ENCODE measurements at places on chromosomes 7 and 10.

DNA sequence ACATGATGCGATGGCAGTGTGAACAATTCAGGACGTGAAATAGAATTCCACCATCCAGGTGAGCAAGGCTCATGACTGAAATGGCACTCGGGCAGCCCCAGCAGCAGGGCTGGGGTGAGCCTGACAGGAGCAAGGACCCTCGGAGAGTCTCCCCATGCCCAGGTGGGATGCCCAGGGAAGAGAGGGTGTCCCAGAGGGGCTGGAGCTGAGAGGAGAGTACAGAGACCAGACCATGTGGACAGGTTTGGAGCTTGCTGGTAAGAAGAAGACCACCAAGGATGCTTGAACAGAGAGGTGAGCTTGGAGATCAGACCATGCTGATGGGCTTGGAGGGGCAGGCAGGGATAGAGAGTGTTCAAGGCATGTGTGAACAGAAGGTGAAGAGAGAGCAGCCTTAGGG, 83.3 kb downstream of the RAMP3 start:
- no peak for DNase-seq

DNA sequence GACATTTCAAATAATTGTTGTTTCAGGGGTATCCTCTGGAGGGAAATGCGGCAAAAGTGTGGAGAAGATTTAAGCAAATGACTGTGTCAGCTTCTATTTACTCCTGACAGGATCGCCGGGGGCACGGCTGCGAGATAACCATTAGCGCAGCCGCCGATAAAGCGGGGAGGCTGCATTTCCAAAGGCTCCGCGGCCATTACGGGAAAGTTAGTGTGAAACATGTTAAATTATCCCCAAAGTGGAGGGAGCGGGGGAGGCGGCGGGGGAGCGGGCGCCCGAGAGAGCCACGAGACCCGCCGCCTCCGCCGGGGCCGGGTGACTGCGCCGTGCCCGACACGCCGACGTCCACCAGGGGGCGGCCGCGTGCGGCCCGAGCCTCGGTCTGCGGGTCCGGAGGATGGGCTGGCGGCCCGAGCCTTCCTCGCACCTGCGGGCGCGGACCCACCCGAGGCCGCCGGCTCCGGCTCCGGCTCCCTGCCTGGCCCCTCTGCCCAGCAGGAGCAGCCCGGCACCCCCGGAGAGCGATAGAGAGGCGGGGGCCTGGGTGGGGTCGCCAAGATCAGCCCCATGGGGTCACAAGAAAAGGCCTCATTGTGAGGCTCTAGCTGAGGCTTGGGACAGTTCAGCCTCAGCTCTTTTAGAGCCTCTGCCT, 74.4 kb upstream of the PAX2 start:
- no peak for DNase-seq

- DNase-seq, result peak; percentile 21
Observed at GRCh38 chr7:141754939-141755338, 9.0 kb upstream of the TAS2R3 start.

DNA sequence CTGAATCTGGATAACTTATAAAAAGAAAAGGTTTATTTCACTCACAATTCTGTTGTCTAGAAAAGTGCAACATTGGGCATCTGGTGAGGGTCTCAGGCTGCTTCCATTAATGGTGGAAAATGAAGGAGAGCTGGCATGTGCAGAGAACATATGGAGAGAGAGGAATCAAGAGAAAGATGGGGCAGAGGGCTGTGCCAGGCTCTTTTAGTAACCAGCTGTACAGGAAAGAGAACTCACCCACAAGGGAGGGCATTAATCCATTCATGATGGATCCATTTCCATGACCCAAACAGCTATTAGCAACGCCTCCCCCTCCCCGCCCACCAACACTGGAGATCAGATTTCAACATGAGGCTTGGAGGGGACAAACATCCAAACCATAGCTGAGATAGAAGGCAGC, 61.7 kb upstream of the LYZL1 start:
- no peak for DNase-seq

GRCh38 chr10:113071446-113071845, 121.4 kb downstream of the TCF7L2 start:
- DNase-seq, result no peak

- DNase-seq, result no peak
Observed at GRCh38 chr7:52771177-52771576, 264.3 kb upstream of the POM121L12 start.

DNA sequence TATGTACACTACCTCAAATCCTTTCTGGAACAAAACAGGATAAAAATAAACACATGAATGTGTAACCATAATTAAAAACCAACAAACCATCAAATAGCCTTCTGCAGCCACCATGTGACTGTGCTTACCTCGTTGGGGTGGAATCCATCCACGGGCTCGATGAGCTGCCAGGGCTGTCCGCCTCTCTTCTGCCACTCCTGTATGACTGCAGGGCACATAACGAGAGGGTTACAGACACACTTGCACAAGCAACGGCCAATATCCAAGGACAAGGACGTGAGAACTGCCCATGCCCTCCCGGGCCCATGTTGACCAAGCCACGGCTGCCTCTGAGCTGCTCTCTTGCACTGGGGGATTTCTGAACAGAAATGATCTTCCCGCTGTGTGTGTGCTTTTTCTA, 132.2 kb downstream of the ANLN start:
- DNase-seq, result no peak

- DNase-seq, result no peak
Observed at GRCh38 chr10:45586028-45586824, 86.3 kb downstream of the ZFAND4 start.

- no peak for DNase-seq
Observed at GRCh38 chr10:80454513-80455460, 677 bp downstream of the TSPAN14 start.

DNA sequence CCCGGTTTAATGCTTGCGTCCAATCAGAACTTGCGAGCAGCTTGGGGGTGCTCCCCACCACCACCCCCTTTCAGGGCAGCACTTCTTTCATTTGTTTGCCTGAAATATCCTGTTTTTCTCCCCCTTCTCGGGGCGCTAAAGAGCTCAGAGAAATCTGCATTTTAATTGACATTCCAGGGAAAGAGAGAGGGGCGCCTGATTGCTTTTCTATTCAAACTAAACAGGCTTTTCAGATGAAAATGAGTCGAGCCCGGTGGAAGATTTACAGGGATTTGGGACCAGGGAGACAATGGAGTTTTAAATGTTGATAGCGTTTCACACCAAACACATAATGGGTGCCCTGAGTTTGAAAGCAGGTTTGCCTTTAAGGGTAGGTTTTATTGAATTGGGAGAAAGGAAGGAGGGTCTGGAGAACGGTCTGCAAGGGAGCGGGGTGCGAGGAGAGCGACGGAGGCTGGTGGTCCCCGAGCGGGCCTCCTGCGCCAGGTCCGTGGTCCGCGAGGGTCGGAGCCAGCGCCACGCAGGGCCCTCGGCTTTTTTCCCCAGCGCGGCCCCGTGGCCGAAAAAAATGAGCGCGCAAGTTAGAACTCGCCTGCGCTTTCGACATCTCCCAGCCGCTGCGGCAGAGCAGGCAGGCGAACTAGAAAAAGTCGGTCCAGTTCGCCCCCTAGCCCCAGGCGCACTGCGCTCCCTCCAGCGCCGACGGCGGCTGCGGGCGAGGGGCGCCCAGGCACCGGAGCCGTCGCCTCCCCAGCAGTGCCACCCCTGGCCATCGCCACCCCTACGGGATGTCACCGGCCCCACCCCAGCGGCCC, 1.3 kb downstream of the FGFR2 start:
- no peak for DNase-seq

DNA sequence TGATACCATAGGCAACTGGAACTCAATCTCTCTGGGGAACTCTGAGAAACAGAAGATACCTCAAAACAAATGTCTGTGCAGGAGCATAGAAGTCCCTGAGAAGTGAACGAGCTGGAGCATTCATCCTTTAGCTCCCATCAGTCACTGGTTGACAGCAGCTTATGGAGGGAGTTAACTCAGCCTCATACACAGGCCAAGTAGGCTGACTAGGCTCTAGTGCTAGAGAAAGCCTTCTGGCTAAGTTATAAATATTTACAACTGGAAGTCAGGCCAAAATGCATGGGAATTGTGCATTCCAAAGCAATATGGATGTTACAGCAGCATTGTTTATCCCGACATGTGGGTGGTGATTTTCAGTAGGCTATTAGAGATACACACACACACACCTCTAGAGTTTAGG, 66.5 kb downstream of the ANK3 start:
- DNase-seq, result no peak

DNA sequence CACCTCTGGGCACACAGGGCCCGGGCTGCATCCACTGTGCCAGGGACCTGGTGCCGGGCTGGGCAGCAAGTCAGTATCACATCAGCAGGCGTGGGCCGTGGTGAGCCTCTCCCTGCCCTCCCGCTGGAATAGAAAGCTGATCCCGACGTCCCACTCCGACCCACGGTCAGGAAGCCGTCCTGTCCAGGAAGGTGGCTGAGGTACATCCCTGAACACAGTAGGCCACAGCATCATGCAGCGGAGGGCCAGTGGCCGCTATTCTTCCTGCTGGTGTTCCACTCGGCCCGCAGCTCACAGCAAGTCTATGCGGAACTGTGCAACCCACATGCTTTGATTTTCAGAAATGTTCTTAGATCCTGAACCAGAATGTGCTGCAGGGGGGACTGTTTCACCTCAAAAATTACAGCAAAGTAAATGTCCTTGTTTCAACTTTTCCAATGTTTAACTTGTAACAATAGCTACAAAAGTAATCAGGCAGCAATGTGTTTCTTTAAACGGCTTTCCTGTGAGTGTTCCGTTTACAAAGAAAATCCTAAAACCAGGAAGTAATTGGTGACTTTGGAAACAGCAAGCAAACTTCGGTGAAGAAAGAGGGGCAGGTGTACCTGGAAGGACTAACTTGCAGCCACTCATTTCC, 676 bp upstream of the GPR146 start:
- DNase-seq, result no peak

GRCh38 chr7:152465119-152465387, 29.2 kb upstream of the KMT2C start:
- no peak for DNase-seq

DNA sequence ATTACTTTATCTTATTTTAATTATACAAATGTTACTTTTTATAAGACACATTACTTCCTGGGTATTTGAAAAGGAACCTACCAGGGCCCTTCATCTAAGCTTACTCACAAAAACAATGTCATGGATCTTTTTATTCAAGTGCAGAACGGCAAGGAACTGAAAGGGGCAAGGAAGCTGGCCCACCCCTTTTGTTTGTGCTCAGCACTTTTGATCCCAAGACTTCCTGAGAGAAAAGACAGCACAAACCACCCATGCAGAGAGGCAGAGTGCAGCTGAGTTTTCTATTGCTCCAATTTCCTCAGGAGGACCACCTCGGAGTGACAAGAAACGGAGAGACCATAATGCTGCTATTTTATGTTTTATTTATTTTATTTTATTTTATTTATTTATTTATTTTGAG, 232.0 kb upstream of the NRP1 start:
- no peak for DNase-seq

DNA sequence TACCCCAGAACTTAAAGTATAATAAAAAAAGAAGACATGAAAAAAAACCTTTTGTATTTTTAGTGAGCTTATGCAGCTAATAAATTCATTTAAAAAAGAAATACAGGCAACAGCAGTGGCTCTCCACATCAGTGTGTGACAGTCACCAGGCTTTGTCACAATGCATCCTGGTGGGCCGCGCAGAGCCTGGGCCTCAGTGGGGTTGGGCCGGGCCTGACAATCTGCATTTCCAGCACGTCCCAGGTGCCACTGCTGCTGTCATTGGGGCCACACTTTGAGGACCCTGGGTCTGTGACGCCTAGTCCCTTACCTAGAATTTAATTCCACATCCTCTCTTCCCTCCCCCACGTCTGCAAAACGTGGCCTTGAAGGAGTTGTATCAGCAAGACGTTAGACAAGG, 284.5 kb downstream of the ADARB2 start:
- no peak for DNase-seq

DNA sequence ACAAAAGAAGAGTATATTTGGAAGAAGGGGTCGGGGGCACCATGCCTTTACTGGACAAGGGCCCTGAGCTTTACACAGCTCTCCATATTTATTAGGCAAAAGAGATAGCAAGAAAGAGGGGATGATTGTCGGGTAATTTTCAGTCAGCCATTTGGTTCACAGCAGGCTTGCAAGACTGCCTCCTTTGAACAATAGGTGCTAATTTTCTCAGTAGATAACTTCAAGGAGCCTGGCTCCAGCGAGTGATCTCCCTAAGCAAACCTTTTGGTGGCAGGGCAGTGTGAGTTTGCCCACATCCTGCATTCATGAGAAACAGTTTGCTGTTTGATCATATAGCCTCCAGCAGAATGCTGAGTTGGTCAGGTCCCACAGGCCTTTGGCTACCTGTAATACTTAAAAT, 94.3 kb downstream of the ZNF248 start:
- no peak for DNase-seq

DNA sequence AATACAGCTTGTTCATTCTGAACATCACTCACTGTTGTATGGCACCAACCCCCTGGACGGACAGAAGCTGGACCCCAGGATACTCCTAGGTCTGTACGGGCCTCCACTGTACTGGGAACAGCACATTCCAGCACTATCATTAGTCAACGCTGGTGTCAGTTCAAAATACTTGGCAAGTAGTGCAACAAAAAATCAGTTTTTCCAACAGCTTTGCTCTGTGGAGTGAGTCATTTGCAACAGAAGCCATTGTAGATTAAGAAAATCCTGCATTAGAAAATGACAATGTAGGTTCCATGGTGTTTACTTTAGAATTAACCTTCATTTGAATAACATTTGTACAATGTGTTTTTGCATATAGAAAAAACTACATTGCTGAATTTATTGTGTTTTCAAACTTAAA, 266.6 kb downstream of the HDAC9 start:
- peak; percentile 66 for DNase-seq

GRCh38 chr10:116665541-116666125, 44.9 kb downstream of the PNLIPRP2 start:
- DNase-seq, result peak; percentile 45

GRCh38 chr10:109245821-109246220, 677.5 kb downstream of the XPNPEP1 start:
- DNase-seq, result no peak

- DNase-seq, result no peak
Observed at GRCh38 chr7:24284699-24285506, 913 bp downstream of the NPY start.

- DNase-seq, result no peak
Observed at GRCh38 chr7:78020874-78021249, 222.3 kb downstream of the PHTF2 start.

DNA sequence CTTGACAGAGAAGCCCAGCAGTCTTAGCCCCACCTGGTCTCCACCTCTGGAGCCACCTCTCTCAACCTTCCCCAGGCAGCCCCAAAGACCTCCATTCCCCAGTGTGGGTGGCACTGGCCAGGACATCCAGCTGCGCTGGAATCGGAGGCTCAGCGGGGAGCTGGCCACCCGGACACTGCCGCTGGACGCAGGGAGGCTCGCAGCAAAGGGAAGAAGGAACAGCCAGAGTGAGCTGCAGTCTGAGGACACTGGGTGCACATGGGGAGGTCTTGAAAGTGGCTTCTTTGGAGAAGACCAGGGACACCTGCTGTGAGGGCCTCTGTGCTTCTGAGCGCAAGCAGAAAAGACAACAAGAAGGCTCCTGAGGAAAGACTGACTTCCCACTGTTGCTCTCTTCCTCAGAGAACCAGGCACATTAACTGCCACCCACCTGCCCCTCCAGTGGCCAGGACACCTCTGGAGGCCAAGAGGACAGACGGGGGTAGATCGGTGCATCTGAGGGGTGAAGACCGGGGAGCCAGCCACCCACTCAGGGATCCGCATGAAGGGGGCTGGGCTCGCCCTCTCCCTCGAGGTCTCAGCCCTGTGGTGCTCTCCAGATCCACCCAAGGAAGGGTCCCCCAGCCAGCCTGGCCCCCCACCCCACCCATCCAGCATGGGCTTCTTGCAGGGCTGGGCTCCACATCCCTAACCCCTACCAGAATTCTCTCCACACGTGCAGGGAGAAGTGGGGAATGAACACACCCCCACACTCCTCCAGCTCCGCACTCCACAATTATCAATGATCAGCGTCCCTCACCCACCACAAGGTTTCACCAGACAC, 1.8 kb downstream of the CAMK2B start:
- no peak for DNase-seq
